ENCODE measurements at places on chromosomes 16 and 17.

GRCh38 chr17:27329146-27329805 is 35.4 kb downstream of the WSB1 start:
- DNase-seq: no peak

DNA sequence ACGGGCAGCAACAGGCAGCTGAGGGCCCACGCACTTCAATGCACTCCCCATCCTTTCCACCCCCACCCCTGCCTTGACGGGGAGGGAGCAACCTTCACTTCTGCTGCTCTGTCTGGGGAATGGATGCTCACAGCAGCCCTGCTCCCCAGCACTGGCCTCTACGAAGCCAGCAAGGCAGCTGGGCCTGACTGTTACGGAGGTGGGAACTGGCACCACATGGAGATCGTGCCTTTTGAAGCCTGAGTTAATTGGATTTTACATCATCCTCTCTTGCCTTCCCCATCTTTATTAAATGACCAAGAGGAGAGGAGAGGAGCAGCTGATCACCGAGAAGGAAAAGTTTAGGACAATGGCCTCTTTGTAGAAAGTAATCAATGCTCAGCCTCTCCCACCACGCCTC is 187.0 kb upstream of the RPL38 start:
- no peak for DNase-seq

DNA sequence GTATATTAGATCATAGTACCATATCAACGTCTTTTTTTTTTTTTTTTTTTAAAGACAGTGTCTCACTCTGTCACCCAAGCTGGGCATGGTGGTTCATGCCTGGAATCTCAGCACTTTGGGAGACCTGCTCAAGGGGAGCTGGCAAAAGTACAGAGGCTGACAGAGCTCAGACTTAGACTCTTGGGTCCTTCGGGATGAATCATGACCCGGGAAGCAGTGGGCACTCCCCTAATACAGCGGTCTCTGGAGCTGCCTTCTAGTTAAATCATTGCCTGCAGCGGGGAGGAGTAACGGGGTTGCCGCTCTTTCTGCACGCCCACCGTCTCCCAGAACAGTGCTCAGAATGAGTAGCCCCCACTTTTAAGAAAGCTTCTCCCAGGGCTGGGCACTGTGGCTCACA is 174.4 kb downstream of the CPPED1 start:
- DNase-seq: no peak

- DNase-seq: peak; percentile 89
Observed at GRCh38 chr16:20910781-20911321, 10.3 kb downstream of the LYRM1 start.

GRCh38 chr16:57935904-57936303 is 35.0 kb downstream of the CNGB1 start:
- no peak for DNase-seq

GRCh38 chr16:69073181-69073702 is 32.2 kb upstream of the HAS3 start:
- peak; percentile 94 for DNase-seq

GRCh38 chr17:1888741-1889140 is 58.9 kb downstream of the RPA1 start:
- DNase-seq: no peak

DNA sequence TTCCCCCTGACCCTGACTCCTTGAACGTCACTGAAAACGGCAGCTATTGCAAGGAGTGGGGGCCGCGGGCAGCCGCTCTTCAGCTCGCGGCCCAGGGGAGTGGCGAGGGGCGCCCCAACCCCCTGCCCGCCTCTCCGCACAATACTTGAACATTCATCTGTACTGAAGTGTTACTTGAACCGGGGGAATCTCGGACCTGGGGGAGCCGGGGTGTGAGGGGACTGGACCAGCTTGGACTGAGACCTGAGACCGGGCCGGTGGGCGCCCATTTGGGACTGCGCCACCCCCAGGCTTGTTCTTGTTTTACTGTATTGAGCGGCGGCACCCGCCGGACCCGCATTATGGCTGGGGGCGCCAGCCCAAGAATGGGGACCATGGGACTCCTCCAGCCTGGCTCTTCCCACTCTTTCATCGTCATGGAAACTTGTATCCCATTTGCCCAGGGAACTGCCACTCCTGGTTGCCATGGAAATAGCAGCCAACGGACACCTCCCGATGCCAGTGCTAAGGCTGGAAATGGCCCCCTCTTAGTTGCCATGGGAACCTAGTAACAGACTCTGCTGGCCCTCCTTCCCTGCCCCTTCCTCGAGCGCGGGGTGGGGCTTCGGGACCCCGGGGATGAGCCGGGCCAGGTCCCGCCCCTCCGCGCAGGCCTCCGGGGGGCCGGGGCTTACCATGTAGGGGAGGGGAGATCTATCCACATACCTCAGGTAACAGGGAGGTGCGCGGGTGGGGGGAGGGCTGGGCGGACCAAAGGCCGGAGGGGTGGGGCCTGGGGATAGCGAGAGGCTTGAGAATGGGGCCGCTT is 805 bp upstream of the ORAI3 start:
- DNase-seq: peak; percentile 97

DNA sequence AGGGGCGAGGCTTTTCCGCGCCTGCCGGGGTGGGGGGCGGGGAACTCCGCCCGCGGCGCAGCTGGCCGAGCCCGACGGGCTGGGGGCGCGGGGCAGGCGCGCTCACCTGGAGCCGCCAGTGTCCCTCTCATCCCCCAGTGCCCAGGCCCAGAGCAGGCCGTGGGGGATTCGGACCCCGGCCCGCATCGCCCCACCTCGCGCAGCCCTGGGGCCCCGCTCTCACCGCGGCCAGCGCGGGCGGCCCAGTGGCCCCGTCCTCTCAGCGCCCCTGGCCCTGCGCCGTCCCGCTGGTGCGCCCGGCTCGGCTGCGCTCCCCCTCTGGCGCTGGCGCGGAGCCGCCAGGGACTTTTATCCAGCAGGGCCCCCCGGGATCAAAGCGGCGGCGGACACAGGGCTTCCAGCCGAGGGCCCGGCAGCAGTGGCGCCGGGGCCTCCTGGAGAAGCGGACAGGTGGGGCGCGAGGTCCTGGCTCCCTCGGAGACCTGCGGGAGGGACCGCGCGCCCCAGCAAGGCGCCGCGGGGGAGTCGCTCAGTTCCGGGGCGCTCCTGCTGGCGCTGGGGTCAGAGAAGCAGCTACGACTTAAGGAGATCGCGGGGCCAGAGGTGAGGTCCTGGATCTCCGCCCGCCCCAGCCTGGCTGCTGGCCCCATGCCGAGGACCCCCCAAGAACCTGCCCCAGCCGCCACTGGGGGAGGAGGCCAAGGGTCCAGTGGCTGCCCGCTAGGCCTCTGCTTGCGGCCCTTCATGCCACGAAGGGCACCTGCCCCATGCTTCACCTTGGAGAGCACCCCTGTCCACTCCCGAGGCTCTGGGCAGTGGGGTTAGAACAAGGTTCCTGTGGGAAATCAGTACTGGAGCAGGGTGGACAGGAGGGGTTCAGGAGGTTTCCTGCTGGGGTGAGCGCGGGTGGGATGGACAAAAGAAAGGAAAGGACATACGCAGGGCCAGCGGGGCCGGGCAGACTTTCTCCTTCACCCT is 823 bp upstream of the NOTUM start:
- DNase-seq: no peak

- no peak for DNase-seq
Observed at GRCh38 chr17:15154618-15155017, 110.5 kb downstream of the PMP22 start.

DNA sequence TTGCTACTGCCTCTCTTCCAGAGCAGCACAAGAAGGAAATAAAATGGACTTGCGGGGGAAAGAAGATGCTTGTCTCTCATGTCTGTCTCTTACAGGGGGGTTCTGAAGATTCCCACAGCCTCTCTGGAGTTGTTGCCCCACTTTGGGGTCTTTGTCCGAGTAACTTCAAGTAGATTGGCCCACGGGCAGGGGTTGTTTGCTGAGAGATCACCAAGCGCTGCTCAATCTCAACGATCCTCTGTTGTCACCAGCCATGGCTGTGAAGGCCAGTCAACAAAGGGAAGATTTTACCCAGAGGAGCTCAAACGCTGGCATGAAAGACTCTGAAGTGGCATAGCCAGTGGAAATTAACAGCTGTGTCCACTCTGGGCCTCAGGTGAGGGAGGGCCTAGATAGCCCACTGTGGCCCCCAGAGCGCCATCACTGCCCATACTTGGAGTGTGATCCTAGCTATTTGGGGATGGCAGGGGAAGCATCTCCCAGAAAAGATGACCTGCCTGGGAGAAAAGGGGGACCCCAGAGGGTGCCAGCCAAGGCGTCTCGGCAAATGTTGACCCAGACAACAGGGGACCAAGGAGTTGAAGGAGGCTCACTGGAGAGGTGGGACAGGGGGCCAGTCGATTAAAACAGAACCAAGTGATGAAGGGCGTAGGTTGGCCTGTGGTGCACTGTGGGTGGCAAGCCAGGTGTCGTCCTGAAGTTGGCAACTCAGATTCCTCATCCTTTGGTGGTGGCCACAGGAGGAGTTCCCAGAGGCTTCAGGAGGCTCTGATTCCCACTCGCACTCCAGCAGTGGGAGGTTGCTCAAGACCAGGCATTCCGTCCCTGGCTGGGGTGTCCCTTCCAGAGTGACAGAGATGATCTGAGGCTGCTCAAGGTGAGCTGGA is 28.0 kb downstream of the SLC13A5 start:
- no peak for DNase-seq

DNA sequence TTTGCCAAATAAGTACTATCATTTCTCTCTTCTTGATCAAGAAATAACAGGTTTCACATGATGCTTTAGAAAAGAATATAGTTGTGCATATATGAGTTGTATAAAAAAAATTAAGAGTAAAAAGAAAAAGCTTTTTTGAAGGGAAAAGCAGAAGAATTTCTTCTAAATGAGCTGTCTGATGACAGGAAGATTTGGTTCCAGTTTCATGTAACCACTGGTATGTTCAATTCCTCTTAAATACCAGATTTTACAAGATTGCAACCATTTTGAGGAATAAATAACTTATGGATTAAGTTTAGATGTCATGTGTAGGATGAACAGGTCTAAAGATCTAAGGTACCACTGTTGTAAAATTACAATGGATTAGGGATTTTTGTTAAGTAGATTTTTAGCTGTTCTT is 45.0 kb downstream of the VMP1 start:
- DNase-seq: no peak

Measured in EL (cell line).